ENCODE measurements at places on chromosomes 16 and 17.

GRCh38 chr16:22661161-22661647, 150.5 kb downstream of the NPIPB5 start:
- no peak for DNase-seq

- DNase-seq, result no peak
These were observed 45.9 kb downstream of the CDH13 start for GRCh38 chr16:82672676-82673075.

DNA sequence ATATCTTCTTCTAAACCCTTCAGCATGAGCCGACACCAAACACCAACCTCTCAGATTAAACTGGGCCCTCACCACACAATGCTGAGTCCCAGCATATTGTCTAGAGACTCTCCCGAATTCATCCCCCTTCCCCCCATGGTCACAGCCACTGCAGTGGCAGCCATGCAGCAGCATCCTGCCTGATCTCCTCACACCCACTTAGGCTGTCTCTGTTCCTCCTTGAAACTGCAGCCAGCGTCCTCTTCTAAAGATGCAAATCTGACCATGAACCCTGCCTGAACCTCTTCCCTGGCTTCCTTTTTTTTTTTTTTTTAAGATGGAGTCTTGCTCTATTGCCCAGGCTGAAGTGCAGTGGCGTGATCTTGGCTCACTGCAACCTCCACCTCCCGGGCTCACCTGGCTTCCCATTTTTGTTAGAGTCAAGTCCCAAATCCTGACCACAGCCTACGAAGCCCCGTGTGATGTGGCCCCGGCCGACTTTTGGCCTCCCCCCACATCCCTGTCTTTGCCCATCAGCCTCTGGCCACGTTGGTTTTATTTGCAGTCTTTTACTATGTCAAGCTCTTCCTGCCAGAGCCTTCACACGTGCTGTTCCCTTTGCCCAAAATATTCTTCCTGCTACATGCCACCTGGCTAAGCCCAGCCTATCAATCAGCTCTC, 2.8 kb downstream of the FA2H start:
- DNase-seq, result no peak

DNA sequence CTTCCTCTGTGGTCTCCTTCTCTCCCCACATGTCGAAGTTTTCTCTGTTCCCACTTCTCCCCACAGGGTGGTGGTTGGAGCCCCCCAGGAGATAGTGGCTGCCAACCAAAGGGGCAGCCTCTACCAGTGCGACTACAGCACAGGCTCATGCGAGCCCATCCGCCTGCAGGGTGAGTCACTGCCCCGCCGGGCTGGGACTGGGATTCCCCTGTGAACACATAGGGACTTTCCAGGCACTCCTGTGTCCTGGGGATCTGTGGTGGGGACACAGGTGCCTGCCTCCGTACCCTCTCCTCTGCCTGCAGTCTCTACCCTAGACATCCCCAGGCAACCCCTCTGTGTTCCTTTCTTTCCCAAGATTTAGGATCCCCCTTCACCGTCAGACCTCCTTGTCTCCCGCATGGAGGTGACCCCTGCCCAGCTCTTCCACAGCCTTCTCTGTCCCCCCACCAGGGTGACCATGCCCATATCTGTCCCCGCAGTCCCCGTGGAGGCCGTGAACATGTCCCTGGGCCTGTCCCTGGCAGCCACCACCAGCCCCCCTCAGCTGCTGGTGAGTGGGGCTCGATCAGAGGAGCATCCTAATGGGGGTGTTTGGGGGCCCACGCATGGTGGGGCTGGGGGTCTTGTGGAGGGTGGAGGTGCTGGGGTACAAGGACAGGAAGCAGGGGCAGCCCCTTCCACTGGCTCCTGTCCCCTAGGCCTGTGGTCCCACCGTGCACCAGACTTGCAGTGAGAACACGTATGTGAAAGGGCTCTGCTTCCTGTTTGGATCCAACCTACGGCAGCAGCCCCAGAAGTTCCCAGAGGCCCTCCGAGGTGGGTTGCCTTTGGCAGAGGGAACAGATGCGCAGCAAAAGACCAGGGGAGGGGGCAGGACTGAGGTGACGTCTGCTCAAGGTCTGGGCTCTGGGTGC, 5.8 kb downstream of the ITGAM start:
- no peak for DNase-seq

DNA sequence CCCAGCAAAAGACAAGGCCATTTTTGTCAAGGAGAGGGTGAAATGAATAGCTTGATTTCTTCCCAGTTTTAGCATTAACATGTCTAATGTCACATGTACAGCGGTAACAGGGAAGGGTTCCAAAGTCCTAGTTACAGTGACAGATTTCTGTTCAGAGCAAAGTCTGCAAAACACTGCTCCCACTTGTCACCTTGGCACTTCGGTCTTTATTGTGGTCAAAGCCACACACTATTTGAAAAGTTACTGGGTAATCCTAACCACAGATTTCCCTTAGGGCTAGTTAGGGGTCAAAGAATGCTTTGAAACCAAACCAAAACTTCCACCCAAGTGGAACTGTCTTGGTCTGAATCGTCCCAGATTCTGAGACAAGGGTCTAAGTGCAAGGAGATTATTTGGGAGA, 455.6 kb downstream of the HS3ST3B1 start:
- no peak for DNase-seq

DNA sequence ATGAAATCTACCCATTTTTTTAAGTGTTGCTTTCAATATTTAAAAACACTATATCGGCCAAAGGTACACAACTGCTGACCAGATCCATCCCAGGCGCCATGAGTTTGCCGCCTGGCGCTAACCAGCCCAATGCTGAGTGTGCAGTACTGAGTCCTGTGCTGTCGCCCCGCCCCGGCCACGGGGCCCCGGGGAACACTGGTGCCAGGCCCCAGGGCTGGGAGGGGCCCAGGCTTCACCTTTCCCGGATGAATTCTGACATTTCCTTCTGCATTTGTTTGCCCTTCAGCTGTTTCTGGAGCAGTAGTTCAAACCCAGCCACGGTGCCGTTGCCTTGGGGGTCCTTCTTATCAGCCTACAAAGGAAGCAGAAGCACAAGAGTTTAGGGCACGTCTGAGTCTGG, 37.8 kb upstream of the RCVRN start:
- no peak for DNase-seq

- DNase-seq, result no peak
These were observed 141.1 kb downstream of the MRM1 start for GRCh38 chr17:36742267-36743000.

- DNase-seq, result no peak
These were observed 770.7 kb downstream of the CDH11 start for GRCh38 chr16:64351121-64351520.

DNA sequence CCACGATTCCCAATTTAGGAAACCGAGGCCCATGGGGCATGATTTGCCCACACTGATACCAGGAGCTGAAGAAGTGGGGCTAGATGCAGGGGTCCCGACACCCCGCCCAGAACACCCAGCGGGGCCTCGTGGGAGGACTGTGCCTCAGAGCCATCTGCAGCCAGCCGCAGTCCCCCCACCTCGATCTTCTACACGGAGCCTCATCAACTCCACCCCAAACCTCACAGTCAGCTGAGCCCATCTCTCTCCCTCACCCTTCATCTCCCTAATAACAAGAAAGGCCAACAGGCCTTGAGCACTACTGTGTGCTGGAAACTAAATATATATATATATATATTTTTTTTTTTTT, 4.2 kb downstream of the ITGAE start:
- no peak for DNase-seq

GRCh38 chr16:1772362-1772907, at the start of gene EME2:
Gene EME2, plus strand, starts transcription at chr16:1772810. Its CDS starts 418 bp downstream, at chr16:1773228.
- no peak for DNase-seq

DNA sequence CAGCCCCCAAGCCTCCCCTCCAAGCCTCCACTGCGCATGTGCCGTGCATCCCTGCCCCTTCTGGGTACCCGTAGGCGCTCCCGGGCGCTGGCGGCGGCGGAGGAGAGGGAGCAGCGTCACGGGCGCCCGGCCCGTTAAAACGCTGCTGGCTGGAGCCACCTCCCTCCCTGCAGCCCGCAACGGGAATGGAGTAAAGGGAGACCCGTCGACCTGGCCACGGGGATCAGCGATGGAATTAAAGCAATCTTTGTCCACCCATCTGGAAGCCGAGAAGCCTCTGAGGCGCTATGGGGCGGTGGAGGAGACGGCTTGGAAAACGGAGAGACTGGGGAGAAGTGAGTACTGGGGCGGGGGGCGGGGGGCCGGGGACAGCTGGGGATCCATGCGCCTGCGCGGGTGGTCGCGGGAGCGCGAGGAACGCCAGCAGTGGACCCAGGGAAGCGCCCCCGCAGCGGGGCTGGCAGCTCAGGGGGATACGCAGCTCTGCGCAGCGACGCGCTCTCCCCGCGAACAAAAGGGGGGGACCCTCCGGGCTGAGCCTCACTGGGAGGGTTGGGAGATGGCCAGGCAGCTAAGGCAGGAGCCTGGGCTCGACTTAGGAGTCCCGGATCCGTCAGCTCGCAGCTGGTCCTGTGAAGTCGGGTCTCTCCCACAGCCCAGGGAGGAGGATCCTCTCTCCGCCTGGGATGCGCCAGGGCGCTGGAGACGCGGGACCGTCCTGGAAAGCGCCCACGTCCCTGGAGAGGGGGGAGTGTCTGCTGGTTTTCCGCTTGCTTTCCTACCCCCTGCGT, at the start of gene BMERB1:
BMERB1 (plus strand) TSS at position 164 of the 791 bp plus-strand sequence; CDS start at position 230, 66 bp downstream.
- peak; percentile 52 for DNase-seq

GRCh38 chr16:86251682-86252081, 258.6 kb upstream of the FOXF1 start:
- no peak for DNase-seq

DNA sequence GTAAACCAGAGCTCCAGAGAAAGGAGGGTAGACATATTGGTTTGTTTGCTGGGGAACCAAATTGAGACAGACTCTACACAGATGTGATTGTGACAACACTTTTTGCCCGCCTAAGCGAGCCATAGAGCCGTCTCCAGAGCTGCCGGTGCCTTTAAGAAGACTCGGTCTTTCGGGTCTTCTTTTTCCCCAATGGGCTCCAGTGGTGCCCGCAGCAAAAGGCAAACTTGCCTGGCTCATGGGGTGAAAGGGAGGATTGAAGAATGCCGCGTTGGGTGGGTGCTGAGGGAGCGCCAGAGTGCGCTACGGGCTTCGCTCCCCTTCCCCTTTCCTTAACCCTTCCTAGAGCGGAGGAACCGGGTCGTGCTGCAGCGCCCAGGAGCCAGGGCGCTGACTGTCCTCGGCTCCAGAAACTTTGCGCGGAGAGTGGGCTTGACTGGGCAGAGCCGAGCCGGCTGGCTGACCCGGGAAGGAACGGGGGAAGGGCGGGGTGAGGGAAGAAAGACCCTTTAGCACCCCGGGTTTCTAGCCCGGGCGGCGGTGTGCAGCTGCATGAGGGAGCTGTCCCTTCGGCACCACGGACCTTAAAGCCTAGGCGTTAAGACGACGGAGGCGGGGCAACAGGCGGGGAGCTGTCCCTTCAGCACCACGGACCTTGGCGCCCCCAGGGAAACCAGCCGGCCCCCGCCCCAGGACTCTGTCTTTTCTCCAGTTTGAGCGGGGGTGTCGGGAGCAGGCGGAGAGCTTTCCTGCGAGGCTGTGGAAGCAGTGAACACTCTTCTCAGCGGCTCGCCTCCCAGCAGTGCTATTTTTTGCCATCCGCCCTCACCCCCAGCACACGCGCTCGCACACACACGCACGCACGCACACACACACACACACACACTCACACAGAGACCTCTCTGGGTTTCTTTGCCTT, at the start of gene CACNG3:
CACNG3 (plus strand) TSS at position 880 of the 916 bp plus-strand sequence. CDS start 420 bp downstream, outside the sequence.
- DNase-seq, result no peak

DNA sequence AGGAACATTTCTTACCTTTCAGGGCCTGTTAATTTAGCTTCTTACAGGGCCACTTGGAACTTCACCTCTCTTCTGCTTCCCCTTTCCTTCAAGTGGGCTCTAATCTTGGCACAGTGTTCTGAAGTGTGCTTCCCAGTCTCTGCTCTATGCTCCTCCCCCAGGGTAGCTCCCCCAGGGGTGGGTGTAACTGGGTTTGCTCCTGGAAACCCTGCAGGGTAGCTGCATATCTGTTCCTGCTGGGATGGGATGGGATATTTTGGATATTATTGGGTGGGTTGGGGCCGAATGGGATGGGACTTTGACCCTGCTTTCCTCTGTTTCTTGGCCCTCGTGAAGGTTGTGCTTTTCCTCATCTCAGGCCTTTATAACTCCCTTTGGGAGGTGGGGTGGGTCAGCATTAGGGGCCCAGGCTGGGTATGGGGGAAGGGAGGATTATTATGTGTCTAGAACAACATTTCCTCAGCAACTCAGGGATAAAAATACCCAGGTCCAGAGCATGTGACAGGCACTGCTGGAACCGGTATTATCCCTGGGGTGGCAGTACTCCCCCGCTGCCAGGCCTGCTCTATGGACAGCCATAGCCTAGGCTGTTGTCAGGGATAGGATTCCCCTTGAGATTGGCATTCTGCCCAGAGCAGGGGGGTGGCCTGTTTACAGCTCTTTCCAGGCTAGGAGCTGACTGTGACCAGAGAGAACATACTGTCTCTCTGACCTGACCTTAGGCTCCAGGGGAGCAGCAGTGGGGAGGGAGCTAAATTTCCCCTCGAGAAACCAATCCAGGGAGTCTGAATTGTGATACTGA, 5.0 kb downstream of the NFE2L1 start:
- DNase-seq, result no peak

- DNase-seq, result no peak
These were observed 39.8 kb upstream of the RASD1 start for GRCh38 chr17:17535957-17536356.

DNA sequence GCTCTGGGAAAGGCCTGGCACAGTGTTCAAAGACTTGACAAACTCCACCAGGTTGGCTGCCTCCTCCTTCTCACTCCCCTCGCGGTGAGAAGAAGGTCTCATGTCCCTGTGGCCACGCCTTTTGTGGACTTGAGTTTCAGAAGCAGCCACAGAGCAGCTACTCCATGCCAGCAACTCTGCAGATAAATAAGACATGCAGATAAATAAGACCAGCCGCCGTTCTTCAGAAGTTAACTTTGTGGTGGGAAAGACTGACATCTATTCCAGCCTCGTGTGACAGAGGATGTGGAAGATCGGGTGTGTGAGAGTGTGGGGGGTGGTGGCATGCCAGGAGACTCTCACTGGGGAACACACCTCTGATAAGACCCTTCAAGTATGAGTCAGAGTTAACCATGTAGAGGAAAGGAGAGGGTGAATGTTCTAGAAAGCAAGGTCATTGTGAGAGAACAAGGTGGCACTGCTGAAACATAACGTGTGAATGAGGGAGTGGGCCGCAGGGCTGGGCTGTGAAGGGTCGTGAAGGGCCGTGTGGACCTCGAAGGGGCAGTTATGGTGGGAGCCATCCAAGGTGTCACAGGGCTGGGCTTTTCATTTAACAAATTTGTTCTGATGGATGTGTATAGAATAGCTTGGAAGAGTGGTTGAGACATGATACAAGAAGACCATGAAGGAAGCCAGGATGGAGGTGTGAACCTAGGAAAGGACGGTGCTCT, 830 bp downstream of the SPACA3 start:
- no peak for DNase-seq

- peak; percentile 22 for DNase-seq
These were observed 50.9 kb upstream of the TEKT3 start for GRCh38 chr17:15392326-15392741.

- DNase-seq, result no peak
These were observed 11.8 kb downstream of the KLHL10 start for GRCh38 chr17:41849251-41849990.

All from AG09319 (cell line).